PC-3 (cell line): ENCODE measurements at places on chromosomes 3 and 15.

DNA sequence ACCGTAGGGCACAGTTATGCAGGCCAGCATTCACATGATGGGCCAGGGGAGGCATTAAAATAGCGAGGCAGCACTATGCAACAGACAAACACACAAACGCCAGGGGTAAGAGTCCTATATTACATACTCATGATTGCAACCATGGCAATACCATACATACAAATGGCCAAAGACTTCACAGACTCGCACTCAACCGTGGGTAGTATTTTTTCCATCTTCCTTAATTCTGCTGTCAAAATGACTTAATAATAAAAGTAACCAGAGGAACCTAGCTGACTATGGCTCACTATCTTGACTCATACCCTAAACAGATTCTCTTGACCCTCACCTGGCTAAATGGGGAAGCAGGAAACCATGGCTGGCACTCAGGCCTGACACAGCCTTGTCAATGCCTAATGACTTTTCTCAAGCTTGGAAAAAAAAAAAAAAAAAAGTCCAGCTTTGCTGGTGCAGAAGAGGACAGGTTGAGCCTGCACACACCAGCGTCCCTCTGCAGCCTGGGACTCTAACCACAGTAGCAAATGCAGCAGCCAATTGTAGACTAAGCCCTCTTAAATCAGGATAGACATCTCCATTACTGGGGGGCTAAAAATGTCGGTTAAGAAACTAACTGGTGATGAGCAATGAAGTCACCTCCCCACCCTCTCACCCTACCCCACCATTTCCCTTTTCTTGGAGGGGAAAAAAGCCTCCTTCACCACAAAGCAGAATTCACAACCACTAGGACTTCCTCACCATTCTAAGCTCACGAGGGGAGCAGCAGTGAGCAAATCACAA lies 23.1 kb downstream of the CCDC12 start:
- no peak for DNase-seq

DNA sequence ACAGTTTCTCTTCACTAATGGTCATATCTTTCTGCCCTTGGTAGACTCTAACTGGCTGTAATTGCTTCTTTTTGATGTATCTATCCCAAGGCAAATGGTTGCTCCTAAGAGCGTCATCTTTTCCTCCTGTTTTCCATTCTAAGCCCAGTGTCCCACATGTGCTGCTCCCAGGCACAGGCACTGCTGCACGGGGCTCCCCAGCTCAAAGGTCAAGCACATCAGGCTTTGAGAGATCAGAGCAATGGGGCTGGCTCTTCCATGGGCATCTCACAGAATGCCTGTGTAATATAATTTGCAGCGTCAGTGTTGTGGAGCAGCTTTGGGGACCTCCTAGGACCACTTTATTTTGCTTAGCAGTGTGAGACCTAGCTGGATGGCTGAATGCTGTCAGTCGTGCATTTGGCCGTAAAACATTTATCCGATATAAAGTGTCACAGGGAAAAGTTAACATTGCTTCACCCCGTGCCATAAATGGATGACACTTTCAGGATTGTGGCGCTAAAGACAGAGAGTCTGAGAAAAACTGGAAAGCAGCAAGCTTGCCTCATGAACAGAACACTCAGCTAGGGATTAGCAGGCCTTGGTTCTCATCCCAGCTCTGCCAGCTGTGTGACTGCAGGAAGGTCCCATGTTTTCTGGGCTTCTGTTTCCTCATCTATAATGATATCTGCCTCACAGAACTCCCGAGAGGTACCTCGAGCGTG lies 277.5 kb upstream of the TBL1XR1 start:
- DNase-seq = no peak

GRCh38 chr3:169980055-169980454 lies 13.4 kb downstream of the SEC62 start:
- DNase-seq = no peak

GRCh38 chr3:137205394-137206045 lies 247.7 kb downstream of the IL20RB start:
- DNase-seq = peak; percentile 20
